ENCODE measurements at places on chromosomes 3 and 15. TPM values are rescaled to one million over a fixed set of nuclear protein-coding genes. Genes with fewer than 3 reads are reported as not detected.

The CD96 gene
- total RNA-seq: not detected

The VEPH1 gene
- not detected for total RNA-seq

The STRA6 gene
- total RNA-seq: not detected

The ARNT2 gene
- total RNA-seq: 23.5 TPM

The SLC6A20 gene
- total RNA-seq: 0.49 TPM

The SLC28A2 gene
- not detected for total RNA-seq

The SCAMP2 gene
- 80.7 TPM for total RNA-seq

The LIPH gene
- 0.11 TPM for total RNA-seq

The EXOG gene
- total RNA-seq: 6.5 TPM

The KBTBD13 gene
- total RNA-seq: 0.46 TPM

The GHSR gene
- not detected for total RNA-seq

The MORC1 gene
- total RNA-seq: not detected

The CPLX3 gene
- not detected for total RNA-seq

The CCR2 gene
- total RNA-seq: 0.68 TPM

The SCN11A gene
- not detected for total RNA-seq

The MGA gene
- total RNA-seq: 27.8 TPM

The ANXA2 gene
- total RNA-seq: 386 TPM

The PLSCR5 gene
- not detected for total RNA-seq

The RAD54L2 gene
- total RNA-seq: 11.2 TPM

GRCh38 chr3:194136519-194137007 is 615 bp downstream of the HES1 start:
- no peak for DNase-seq

- DNase-seq: no peak
These were observed 30.5 kb downstream of the MINDY4B start for GRCh38 chr3:150874666-150875219.

DNA sequence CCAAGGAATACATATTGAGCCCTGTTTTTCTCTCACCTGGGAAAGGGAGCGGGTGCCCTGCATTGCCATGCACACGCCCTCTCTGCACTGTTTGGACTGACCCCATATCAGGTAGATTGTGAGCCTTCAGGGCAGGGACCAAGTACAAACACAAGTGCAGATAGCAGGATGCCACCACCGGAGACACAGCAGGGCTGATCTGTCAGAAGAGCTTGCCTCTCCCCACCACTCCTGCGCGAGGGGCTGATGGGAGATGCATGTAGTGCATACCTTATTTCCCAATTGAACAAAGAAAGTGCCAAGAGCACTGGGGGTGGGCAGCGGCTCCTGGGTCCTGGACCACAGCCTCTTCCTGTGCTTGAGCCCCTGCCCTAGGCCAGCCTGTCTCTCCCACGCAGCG is 9.0 kb upstream of the SLCO2A1 start:
- no peak for DNase-seq

DNA sequence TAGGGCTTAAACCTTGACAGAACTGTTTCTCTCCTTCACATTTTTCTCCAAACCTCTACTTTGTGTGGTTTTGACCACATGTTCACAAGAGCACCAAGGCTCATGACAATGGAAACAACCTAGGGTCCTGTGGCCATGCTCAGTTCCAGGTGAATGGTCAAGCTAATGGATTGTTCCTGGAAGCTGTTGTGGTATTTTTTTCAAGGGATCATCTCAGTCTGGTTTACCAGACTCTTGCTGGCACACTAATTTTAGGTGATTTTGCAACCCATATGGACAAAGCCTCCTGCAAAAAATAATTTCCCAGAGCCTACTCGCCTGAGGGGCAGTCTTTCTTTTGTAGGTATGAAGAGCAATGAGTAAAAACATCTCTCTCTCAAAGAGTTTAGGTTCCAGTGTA is 67.2 kb downstream of the LSAMP start:
- DNase-seq: no peak

GRCh38 chr3:40337136-40338108 is 27.9 kb downstream of the EIF1B start:
- DNase-seq: no peak

GRCh38 chr3:45773714-45774449 is 22.5 kb downstream of the SLC6A20 start:
- DNase-seq: no peak

GRCh38 chr15:51189669-51190385 is 95.1 kb upstream of the TNFAIP8L3 start:
- DNase-seq: peak; percentile 17

- no peak for DNase-seq
These were observed 773 bp downstream of the LINGO1 start for GRCh38 chr15:77631745-77632533.

- no peak for DNase-seq
These were observed 19.1 kb upstream of the TPM1 start for GRCh38 chr15:63023351-63023945.

- DNase-seq: no peak
These were observed 17.7 kb upstream of the ADAMTS7 start for GRCh38 chr15:78828920-78829319.

DNA sequence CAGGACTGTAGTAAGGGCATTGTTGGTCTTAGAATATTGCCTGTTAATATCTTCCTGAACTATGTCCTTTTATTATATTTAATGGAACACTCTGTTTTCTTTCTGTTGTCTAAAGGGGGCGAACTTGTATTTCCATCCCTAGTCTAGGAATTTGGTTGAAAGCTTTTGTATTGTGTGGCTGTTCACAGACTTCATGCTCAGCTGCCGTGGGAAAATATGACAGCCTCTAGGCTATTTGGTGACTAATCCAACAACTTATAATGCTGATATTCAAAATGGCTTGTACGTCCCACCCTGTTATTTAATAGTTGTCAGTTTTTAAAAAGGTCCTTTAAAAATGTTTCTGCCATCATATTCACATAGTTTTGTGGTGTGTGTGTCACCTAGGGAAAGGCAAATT is 202.6 kb downstream of the KLHL25 start:
- no peak for DNase-seq

DNA sequence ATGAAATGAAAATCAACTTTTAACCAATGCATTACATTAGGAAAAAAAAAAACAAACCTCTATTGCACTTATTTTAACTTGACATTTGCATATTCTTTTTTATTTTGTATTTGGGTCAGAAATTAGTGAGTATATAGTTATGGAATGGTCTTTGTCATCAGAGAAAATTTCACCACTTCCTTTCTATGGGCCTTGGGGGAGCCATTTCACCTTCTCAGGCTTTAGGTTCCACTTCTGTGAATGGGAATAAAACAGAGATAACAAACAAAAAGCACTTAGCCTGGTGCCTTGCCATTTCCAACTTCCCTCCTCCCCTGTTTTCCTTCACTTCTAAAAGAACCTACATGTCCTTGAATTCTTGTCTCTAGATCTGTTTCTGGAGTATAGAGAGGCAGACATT is 168.0 kb upstream of the STT3B start:
- DNase-seq: no peak

DNA sequence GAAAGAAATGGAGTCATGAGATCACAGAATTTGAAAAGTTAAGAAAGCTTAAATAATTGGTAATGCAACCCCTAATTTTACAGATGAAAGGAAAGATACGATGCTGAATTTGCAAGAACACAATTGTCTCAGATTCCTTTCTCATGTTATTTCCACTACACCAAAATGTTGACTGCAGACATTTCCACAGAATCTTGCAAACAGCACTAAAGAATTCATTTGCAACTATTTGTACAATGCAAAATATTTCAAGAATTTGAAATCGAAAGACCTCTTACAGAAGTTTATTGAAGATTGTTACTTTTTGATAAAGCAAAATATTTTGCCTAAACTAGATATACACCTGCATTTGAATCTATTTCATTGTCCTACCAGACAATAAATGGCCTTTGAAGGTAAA is 194.1 kb upstream of the KCNMB2 start:
- no peak for DNase-seq

DNA sequence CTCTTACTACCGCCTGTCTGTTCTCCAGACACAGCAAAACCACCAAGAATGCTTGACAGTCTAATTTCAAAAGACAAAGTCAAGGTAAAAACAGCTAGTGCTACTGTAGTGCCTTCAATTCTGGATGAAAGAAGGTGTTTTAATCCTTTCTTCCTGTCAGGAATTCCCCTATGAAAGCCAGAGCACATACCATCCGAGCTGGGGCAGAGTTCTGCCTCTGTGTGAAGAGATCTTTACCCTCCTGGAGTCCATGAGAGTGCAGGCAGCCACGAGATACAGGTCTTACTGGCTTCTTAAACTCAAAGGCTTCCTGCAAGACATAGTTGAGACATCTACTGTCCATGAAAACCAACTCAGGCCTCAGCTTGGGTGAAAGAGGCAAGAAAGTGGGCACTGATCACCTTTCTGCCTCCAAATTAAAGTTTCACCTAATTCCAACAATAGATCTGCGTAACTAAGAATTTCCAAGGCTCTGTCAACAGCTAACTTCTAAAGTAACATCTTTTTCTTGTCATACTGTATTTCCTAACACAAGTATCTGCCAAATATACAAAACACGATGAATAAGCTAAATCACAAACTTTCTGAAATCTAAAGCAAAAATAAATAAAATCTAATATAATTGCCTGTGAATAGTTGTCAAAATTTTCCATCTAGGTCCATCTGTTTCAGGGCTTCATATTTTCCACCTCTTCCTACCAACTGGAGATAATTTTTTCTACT is 7.5 kb downstream of the CDC25A start:
- no peak for DNase-seq

DNA sequence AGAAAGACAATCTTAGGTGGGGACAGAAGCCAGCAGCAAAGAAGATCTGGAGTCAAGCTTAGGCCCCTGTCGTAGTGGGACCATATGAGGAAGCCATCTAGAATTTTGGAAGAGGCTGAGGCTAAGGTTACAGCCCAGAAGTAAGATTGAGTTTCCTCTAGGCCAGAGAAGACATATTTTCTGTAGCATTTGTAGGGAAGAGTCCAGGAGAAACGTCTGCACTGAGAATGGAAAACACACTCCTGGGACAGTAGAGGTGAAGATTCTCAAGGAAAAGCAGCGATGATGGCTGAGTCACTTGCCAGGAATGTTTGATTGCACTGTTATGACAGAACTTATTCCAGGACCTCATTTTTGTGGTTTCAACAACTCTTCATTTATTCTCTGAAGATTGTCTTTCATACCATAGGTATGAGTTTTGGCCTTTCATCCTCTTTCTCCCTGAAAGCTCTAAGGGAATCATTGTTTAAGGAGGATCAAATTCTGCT is 107.2 kb downstream of the GTPBP8 start:
- DNase-seq: no peak

DNA sequence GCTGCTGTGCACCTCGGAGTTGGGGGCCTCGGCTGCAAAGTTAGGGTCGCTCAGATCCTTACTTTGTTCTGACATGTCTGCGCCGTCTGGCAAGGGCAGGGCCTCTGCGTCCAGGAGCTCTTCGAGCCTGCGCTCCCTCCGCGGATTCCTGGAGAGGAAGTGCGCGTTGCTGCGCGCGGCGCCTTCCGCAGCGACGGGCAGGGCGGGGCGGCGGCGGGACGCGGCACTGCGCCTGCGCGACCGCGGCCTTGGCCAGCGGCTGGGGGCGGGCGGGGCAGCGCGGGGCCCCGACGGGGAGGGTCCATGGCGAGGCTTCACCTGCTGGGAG is at the start of gene NDN:
TSS of gene NDN (minus strand) at position 163 of the 328 bp plus-strand sequence. CDS start at position 75, 88 bp downstream.
- no peak for DNase-seq

DNA sequence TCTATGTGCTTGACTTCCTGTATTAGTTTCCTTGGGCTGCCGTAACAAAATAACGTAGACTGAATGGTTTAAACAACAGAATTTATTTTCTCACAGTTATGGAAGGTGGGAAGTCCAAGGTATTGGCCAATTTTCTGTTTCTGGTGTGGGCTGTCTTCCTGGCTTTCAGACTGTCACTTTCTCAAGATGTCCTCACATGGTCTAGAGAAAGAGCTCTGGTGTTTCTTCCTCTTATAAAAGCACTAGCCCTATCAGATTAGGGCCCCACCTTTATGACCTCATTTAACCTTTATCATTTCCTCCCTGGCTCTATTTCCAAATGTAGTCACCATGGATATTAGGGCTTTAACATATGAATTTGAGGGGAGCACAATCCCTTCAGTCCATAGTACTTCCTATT is 54.6 kb downstream of the SPRED1 start:
- DNase-seq: no peak

- DNase-seq: no peak
These were observed 160.5 kb upstream of the NR2E3 start for GRCh38 chr15:71649894-71650293.

GRCh38 chr3:36097209-36097608 is 283.1 kb upstream of the STAC start:
- no peak for DNase-seq

- DNase-seq: no peak
These were observed 36.1 kb upstream of the SPESP1 start for GRCh38 chr15:68894208-68894607.

DNA sequence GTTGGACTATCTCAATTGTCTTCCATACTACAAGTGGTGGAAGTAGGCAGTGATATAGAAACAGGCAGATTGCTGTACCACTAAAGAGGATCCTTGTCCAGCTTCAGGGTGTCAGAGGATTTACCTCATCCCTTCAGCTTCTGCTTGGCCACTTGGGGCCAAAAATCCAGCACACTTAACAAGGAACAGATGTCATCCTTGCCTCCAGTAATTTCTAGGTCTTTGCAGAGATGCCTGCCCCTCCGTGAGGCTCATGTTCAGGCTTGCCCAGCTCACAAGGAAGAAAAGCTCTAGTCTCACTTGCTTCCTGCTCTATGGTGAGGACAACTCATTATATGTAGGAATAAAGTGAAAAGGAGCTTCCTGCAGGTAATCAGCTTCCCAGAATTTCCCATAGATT is 510.3 kb downstream of the EPHA3 start:
- DNase-seq: no peak

- no peak for DNase-seq
These were observed 148.1 kb downstream of the ZNF621 start for GRCh38 chr3:40672861-40673260.
